ENCODE measurements at places on chromosomes 5 and 9.
A peak's percentile ranks its signal among the peaks of the same experiment; 100 is the strongest.

DNA sequence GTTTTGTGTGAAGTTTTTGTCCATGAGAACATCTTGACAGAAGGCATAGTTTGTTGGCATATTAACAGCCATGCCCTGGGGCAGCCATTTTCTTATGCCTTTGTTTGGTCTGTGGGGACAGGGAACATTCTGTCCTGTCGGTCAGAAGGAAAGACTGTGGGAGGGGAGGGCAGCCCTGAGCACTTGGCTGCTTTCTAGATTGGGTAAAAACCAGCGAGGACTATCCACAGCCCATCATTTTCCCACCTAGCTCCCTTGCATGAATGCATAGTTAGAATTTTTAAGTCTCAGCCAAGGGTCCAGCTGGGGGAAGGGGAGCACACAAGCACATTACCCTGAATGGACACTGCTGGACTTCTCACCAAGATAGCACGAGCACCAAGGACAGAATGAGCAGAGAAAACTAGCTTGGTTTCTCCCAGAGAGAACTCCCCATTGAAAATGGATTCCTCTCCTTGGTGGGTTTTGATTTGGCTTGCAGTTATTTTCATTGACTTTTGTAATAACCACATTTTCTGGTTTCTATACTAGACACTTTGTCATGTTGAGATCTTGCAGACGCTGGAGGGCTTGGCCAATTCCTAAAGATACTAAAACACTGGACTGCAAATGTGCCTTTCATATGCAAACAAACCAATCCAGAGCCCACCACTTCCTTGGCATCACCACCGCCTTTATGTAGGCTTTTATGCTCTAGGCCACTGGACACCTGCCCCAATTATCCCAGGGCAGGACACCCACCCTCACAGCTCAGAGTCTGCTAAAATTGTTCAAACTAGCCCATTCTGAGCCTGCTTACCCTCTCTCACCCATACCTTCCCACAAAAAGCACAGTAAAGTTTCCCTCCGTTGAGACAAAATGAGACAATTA lies 129.9 kb downstream of the BOD1 start:
- DNase-seq = no peak

GRCh38 chr5:139636207-139636792 lies 11.8 kb upstream of the CXXC5 start:
- no peak for DNase-seq

DNA sequence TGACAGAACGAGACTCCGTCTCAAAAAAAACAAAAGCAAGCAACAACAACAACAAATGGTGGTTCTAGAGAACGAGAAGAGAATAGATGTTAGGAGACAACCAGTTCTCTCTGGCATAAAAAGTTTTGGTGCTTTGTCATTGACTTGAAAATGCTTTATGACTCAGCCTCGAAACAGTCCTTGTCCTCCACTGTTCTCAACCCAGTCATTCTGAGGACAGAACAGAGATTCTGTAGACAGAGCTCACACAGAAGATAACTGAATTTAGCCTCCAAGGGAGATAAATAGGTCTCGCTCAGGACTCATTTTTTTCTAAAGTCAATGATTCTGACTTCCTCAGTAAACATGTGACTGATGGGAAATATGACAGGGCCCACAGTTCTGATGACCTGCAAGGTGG lies 76.0 kb upstream of the FSTL4 start:
- no peak for DNase-seq

GRCh38 chr5:145511351-145511750 lies 323.8 kb downstream of the PRELID2 start:
- DNase-seq = no peak

DNA sequence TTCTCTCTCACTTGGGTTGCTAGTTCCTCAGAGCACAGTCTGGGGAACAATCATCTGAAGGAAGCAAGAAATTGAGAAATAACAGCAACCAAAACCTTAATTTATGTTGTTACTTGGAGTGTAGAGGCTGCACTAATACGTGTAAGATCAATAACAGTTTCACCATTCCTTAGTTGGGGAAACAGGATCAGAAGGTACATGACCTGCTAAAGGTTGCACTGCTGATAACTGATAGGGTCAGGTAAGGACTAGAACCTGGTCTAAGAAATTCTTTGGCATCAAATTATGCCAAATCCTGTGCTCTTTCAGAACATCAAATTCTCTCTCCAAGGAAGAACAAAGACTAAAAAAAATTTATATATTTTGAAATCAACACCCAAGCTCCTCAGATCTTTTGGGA lies 278.6 kb upstream of the C9orf72 start:
- DNase-seq = no peak

GRCh38 chr9:133683586-133684120 lies 47.5 kb downstream of the DBH start:
- peak; percentile 28 for DNase-seq

DNA sequence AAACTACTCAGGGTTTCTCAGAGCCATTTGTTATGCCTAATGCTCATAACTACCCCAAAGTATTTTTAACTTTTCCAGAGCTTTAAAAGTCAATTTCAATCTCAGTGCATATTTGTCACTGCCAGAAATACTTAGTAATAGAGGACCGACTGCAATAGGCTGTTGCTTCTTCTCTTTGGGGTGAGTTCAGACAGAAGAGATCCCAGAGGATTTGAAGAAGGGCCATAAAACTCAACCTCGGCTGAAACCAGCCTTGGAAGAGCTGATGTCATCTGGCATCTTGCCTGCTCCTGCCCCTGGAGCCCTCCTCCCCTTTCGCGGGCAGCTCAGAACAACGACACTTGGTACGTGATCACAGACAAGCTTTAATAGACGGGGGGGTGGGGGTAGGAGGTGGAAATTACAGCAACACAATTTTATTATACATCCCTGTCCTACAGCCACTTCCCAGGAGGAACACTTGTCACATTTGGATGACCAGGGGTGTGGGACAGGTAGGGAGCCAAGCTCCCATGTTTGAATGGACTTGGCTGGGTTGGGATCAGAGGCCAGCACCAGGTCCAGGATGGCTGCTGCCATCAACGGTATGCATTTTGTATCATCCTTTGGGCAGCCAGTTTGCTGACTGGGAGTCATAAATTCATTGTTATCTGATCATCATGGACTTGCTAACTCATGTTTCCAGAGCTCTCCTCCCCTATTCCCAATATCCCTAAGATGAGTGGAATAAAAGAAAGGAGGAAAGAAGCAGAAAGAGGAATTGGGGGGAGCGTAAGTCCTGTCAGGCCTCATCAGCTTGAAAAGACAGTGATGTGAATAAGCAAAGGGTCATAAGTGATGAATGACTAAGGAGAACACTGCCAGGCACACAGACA lies 186.6 kb upstream of the PANK3 start:
- DNase-seq = no peak

DNA sequence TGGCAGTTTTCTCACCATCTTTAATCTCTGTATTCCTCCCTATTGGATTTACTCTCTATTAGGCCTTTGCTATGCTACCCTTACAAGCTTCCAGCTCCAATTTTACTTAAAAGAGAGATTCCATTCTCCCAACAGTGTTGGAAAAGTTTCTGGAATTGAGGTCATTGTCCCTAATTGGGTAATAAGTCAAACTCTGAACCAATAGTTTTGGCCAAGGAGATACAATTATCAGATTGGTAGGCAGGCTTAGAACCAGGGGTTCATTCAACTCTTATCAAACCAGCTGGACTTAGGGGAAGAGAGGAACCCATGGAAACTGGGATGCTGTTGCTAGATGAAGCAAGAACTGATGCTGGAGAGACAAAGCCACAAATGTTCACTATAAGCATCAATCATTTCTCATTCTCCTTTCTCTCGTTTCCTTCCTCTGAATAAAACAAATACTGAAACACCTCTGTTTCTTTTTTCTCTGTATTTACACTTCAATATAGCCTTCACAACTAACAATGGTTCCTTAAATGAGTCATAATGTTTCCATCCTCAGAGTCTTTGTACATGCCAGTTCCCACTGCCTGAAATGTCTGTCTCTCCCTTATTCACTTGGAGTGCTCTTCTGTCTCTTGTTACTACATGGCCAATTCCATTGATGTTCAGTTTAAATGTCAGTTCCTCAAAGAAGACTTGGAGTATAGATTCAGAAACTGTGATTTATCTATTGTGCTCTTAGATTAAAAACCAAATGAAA lies 587.3 kb downstream of the GABRG2 start:
- DNase-seq = no peak

- no peak for DNase-seq
These were observed 63.5 kb upstream of the MOCS2 start for GRCh38 chr5:53173083-53173482.

GRCh38 chr5:61052882-61053281 lies 107.9 kb downstream of the NDUFAF2 start:
- no peak for DNase-seq

GRCh38 chr5:103942587-103943186 lies 380.1 kb upstream of the NUDT12 start:
- no peak for DNase-seq

DNA sequence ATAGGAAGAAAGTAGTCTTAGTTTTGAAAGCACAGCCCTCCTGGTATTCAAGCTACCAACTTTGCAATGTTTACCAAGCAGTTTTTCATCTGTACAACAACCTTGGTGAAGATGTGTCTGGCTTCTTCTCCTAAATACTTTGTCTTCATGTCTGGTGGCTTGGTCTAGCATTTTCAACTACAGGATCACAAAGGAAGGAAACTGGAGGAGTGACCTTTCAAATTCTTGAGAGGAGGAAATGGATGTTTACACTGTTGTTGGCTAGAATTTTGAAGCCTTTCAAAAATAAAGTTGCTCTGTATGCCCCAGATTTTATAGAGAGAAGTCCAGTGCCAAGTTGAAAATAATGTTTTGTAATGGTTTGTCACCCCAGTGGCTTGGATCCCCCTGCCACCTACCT lies 16.3 kb downstream of the PAM start:
- no peak for DNase-seq

DNA sequence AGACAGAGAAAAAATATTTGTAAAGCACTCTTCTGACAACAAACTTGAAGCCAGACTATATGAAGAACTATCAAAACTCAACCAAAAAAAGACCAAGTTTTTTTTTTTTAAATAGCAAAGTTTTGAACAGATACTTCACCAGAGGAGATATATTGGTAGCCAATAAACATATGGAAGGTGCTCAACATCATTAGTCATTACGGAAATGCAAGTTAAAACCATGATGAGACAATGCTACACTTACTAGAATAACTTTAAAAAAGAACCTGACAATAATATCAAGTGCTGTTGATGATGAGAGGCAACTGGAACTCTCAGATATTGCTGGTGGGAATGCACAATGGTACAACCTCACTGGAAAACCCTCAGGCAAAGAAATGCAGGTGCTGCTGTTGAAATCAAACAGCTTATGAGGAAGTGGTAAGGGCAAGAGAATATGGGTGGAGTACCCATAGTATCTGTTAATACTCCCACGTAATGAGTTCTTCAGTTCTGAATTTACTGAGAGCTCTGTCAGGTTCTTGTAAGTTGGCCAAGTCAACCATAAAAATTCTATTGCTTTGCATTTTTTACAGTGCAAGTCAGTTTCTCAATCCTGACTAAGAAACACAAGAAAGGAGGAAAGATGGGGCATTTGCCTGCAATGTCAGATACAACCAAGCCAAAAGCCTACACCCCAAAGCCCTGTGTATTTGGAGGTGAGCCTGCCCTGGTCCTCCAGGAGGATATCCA lies 87.3 kb upstream of the GNAQ start:
- DNase-seq = no peak

GRCh38 chr9:69658987-69659675 lies 13.0 kb downstream of the APBA1 start:
- no peak for DNase-seq

- no peak for DNase-seq
These were observed 103.1 kb downstream of the PAM start for GRCh38 chr5:102858221-102858620.

DNA sequence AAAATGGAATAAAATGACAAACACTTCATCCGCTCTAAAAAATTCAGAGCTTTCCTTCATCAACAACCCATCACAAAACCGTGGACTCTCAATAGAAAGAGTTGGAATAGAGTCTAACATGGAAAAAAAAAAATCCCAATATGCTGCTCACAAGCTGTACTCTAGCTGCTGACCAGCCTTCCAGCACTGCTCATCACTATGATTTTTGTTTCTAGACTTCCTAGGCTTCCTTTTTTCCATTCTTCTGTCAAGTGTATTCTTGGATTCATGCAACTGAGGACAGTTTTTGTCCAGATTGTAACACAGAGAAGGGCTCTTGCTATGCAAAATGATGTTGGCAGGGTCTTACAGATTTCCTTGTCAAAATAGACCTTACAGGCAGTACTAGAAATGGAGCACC lies 34.5 kb downstream of the RFK start:
- DNase-seq = no peak

DNA sequence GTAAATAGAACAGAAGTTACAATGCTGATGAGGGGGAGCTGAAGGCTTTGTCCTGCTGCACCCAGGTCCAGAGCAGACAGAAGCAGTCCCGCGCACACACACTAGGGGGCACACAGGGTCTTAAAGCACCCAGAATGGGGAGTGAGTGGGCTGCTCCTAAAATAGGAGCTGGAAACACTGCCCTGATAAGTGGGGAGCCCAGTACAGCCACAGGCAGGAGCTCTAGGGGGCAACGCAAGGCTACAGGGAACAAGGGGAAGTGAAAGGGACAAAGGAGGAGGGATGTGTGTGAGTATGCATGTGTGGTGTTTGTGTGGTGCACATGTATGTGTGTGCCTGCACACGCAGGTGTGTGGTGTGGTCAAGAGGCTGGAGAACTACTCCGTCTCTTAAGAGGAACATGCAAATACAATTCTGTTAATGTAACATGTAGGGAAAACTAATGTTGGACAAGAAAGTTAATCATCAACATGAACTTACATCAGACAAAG lies 191.5 kb downstream of the ROR2 start:
- no peak for DNase-seq

GRCh38 chr9:117334101-117334500 lies 80.8 kb downstream of the ASTN2 start:
- no peak for DNase-seq

DNA sequence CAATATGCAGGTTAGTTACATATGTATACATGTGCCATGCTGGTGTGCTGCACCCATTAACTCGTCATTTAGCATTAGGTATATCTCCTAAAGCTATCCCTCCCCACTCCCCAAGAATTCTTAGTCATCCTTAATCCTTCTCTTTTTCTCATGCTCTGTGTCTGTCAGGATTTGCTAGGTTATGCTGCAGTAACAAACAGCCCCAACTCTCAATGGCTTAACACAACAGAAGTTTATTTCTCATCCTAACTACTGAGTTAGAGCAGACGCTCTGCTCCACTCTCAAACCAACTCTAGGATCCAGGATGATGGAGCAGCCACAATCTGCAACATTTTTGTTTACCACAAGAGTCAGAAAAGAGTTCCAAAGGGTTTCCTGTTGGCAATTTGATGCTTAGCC lies 28.2 kb upstream of the FAM169A start:
- DNase-seq = no peak

DNA sequence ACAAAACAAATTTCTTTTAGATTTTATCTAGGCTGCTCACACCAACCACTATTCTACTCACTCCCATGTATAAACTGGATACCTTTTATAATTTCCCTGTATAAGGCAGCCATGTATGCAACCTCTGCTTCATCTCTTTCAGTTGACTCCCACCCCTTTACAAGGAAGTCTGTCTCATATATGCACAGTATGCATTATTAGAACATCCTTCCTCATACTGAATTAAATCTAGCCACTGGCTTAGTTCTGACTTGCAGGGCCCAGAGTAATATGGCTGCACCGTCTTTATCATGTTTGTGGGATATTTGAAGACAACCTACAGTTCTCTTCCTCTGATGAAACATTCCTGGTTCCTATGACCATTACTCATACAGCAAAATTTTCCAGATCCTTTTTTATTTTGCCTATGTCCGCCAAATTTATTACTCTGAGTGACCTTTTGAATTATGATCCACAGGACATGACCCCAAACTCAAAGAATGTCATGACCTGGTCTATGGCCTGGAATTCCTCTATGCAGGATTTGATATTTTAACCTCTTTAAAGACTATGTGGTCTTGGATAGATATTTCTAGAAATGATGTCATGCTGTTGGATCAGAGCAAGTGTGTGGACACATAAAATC lies 76.6 kb upstream of the ITGA1 start:
- DNase-seq = no peak
